ENCODE measurements at places on chromosomes 6 and 20.

DNA sequence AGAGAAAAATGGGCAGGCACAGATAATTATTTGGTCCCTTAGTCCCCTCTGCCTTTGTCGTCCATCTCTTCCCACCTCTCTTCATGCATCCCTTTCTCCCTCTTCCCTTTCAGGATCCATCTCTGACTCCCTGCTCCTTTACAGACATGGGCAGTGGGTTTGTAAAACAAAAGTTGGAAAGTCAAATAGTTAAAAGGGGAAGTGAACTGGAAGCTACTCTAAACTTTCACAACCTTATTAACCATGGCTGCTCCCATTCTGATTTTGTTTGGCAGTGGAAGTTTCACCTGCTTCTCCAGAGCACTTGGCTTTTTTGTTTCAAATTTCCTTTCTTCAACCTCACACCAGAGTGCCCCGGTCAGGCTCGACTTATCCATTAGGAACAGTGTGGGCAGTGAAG lies 1.2 kb downstream of the HLA-DQA2 start:
- DNase-seq, result no peak

- DNase-seq, result no peak
Measured at GRCh38 chr6:81608776-81609175, 143.7 kb downstream of the TENT5A start.

DNA sequence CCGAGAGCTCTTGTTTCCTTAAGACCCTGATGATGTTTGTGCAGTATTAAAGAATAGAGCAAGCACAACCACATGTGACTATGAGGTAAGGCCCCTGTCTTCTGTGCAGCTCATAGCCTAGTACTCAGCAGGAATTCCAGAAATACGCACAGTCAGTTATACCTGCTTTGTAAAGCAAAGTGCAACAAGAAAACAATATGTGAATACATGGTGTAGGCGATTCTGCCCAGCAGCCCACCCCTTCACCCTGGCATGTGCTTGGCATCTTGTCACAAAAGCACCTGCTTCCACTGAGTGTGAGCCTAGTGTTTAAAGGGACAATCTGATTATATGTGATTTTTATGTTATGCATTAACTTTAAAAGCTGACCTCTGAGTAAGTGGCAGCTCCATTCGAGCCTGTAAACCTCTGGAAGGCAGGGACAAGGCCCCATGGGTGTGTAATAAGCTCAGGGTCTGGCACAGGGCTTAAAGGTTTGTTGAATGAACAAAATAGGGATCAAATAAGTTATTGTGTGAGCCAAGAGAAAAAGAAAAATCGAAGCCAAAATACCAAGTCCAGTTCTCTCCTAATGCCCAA lies 148.7 kb downstream of the DOK5 start:
- DNase-seq, result no peak

- DNase-seq, result no peak
Measured at GRCh38 chr6:34512738-34513115, 43.4 kb downstream of the SPDEF start.

DNA sequence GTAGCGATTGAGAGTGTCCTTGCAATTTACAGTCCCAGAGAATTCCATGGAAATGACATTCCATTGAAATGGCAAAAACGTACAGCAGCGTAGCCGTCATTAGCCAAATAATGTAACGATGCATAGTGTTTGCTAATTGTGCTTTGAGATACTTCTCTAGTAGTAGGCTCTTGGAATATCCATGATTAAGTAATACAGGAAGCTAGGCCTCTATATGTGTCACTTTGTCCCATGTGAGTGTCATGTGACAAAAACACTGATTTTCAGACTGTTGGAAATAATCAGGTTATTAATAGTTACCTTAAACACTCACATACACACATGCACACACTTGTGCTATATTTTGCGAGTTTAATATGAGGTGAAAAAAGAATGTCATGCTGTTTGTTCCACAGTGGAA lies 35.2 kb downstream of the SLX4IP start:
- no peak for DNase-seq
